ENCODE measurements at places on chromosomes 1 and 21.
A peak's percentile ranks its signal among the peaks of the same experiment; 100 is the strongest.

DNA sequence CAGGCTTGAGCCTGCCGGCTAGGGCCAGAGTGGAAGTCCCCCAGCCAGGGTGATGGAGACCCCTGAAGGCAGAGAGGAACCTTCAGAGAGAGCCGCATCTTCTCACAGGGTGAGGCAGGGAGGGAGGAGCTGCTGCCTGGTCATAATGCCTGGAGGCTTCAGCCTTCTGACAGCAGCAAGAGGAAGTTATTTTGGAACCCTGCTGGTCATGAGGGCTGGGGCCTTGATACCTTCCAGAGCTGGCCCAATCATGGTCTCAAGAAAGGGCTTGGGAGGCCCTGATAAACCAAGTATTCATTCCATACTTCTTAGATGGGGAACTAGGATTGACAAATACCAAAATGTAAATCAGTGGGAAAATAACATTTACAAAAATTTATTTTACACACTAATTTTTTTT, 26.6 kb upstream of the MPZL1 start:
- DNase-seq: no peak

GRCh38 chr21:16372586-16372985, 642.8 kb downstream of the USP25 start:
- DNase-seq: no peak

DNA sequence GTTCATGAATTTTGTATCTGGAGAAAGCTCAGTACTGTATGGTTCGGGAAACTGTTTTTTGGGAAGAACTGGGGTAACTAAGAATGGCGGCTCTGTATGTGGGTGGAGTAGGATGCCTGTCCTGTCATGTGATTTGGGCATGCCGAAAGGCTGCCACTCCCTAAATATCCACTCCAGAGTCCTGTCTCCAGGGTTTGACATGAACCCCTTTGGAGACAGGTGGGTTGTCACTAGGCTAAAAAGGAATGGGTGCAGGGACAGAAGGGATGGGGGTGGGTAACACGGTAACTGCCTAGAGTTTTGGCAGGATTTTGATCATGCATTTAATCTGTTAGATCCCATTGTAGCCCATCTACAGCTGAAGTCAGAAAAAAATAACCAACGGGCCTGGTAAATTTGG, 150.1 kb downstream of the KCNJ6 start:
- DNase-seq: no peak

GRCh38 chr21:45537111-45537745, 5.0 kb downstream of the SLC19A1 start:
- DNase-seq: no peak

DNA sequence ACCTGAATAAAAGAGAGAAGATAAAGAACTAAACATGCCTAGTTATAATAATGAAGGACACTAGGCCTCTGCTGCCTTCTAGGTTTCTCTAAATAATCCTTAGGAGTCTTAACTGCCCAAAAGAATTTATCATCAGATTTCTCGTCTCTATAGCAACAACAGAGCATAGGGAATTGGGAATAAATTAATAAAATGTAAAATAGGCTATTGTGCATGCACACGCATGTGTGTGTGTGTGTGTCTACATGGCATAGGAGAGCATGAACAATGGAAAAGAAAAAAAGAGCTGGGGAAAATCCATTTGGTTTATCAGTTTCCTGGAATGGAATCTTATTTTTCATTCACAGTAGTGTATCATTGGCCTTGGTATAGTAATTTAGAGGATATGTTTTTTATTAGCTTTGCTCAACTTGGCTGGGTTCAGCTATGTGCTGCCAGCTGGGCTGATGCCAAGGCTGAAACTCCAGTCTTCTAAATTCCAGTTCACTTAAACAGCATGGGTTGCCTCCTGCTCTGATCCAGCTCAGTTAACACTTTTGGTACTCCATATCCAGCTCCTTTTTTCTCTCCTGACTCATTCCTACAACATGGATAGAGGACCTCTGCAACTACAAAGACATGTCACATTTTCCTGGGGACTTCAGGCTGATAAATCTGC, 80.6 kb upstream of the SLFNL1 start:
- DNase-seq: no peak

GRCh38 chr1:44881011-44881632, 38.1 kb upstream of the PTCH2 start:
- DNase-seq: no peak

GRCh38 chr1:84771895-84772294, 81.6 kb upstream of the SSX2IP start:
- no peak for DNase-seq

DNA sequence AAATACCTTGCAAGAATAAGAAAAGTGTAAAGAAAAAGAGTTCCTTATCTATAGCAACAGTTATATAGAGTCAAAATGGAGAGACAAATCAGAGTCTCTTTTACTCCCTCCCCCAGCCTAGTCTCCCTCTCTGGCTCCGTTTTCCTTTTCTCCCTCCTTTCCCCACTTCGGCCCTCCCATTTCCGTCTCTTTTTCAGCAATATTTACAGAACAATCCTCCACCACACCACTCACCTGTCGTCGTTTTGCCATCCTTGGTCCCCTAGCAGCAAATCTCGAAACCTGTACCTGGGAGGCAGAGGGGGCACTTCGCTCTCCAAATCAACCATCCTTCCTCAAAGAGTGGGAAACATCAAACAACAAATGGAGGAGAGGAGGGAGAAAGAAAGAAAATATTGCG, 259 bp downstream of the KCNT2 start:
- no peak for DNase-seq

- no peak for DNase-seq
Observed at GRCh38 chr1:46043458-46044017, 88.9 kb downstream of the PIK3R3 start.

DNA sequence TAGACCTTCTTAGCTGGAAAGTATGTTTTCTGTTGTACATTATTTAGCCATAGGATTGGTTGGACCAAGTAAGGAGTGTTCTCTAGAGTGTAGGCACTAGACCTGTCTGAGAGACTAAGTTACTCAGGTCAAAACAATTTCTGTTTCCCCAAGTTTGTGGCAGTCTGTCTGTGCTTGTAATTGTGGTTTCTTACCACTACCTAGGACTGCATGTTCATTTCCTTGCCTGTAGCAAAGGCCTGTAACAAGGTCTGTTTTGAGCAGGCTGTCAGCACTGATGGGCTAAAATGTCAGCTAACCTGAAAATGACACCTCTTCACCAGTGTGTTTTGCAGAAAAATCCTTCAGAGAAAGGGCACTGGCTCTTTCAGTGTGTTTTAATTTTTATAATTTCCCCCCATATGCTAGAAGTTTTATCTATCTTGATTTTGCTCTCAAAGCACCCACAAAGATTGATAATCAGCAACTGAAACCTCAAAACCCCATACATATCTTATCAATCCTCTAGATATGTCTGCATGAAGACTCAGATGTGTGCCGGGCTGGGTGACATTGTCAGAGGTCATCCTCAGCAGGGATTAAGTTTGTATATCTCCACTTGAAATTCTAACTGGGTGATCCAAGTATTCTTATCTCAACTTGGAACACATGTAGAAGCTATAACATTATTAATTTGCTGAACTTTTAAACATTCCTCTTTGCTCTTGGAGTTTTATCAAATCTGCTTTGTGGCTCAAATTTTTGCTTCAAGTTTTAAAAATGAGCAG, 50.7 kb upstream of the ST6GALNAC3 start:
- DNase-seq: no peak

- no peak for DNase-seq
Observed at GRCh38 chr1:8211883-8212579, 105.9 kb upstream of the SLC45A1 start.

- DNase-seq: peak; percentile 18
Observed at GRCh38 chr1:94805912-94806311, 14.2 kb upstream of the SLC44A3 start.

DNA sequence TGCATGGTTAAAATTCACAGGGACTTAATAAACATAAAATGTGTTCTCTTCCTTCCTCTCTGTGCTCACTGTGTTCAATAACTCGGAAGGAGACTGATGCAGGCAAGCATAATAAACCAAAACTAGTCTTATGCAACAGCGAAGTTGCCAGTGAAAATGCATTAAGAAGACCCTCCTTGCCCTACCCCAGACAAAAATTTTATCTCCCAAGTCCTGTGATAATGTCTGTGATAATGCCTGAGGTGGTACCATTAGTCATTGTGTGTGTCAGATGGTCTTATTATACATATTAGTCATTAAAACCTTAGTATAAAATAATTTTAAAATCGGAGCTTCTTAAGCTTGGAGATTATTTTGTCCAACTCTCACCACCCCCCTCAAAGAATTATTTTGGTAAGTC, 97.8 kb downstream of the NGF start:
- no peak for DNase-seq

- DNase-seq: no peak
Observed at GRCh38 chr1:2480986-2481364, 4.9 kb downstream of the PLCH2 start.

- DNase-seq: no peak
Observed at GRCh38 chr1:221888801-221889200, 146.9 kb upstream of the DUSP10 start.

DNA sequence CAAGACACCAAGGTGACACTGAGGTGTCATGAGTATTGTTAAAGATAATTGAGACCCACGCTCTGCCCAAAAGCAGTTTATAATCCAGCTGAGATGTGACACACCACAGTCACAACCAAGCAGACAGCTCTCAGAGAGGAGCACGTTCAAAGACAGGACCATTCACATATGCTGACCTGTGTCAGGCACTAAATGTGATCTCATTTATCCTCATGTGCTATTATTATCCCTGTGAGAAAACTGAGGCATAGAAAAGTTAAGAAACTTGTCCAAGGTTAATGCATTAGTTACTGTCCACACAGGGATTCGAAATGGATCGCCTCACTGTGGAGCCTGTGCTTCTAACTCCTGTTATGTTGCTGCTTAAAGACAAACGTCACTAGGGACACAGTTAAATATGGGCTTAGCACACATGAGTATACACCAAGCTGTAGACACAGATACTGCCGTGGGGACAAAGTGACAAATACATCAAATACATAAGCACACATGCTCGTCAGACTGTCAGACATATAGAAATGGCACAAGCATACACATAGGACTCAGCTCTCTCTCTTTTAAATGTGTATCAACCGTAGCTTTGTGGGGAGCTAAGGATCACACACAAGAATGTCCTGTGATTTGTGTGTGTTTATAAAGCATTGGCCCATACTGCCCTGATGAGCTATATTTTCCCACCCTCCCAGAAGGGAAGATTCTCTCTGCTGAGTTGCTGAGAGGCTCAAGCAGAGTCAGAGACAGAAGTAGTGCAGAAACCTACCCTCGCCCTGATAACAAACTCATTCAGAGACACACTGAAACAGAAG, 3.5 kb upstream of the IGSF8 start:
- DNase-seq: no peak

DNA sequence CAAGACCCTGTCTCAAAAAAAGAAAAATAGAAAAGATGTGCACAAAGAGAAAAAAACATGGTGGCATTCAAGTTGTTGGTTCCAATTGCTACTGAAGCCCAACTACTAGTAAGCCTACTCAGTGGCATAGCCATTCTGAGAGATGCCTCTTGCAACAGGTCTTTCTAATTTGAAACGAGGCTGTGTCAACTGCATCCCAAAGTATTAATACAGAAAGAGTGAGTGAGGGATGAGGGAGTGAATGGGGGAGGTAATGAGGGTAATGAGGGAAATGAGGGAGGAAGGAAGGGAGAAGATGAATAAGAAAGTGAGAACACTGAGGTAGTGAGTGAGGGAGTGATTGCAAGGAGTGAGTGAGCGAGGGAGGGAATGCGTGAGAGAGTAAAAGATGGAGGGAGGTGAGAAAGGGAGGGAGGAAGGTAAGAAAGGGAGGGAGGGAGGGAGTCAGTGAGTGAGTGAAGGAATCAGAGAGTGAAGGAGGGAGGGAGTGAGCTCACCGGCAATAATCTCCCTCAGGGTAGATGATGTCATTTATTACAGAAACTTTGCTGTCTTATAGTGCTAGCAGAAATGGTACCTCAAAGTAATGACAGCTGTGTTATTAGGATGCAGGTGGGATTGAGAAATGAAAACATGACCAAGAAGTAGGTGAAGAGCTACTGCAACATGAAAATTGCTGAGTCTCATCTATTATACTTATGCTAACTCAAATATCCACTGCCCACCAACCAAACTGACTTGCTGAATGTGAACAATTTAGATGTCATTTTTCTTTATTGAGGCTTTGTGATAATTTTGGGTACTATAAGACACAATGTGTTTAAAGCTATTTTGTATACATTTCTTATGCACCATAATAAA, 75.6 kb upstream of the ADAM30 start:
- no peak for DNase-seq

DNA sequence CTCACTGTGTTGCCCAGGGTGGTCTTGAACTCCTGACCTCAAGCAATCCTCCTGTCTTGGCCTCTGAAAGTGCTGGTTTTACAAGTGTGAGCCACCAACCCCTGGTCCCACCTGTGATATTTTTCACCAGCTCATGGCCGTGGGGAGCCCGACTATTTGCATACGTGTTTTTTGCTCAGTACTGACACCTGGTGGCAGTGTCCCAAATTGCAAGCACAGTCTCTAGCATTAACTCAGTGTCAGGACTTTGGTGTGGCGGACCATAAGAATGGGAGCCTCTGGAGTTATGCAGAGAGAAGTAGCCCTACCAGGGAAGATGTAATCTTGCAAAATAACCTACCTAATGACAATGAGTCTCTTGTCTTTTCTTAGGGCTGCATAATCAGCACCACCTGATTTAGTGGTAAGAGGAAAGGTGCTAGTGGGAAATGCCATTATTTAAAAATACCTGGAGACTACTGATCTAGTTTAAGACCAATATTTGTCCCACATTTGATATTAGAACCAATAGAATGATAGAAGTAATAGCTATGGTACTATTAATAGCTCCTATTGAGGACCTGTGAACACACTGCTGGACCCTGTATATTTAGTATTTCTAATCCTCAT, 305.4 kb downstream of the DISC1 start:
- DNase-seq: peak; percentile 26

GRCh38 chr1:204461331-204462228, 33.0 kb downstream of the PIK3C2B start:
- DNase-seq: no peak

- DNase-seq: no peak
Observed at GRCh38 chr1:33305816-33306652, 14.9 kb downstream of the A3GALT2 start.

- DNase-seq: no peak
Observed at GRCh38 chr1:194309269-194309668, 1122.9 kb upstream of the B3GALT2 start.

Measured in activated T-cell treated with anti-CD3 and anti-CD28 coated beads for 48 hours (primary cell).